ENCODE measurements at places on chromosomes 12 and 14.

GRCh38 chr14:71693381-71693780, 238.8 kb upstream of the RGS6 start:
- no peak for DNase-seq

DNA sequence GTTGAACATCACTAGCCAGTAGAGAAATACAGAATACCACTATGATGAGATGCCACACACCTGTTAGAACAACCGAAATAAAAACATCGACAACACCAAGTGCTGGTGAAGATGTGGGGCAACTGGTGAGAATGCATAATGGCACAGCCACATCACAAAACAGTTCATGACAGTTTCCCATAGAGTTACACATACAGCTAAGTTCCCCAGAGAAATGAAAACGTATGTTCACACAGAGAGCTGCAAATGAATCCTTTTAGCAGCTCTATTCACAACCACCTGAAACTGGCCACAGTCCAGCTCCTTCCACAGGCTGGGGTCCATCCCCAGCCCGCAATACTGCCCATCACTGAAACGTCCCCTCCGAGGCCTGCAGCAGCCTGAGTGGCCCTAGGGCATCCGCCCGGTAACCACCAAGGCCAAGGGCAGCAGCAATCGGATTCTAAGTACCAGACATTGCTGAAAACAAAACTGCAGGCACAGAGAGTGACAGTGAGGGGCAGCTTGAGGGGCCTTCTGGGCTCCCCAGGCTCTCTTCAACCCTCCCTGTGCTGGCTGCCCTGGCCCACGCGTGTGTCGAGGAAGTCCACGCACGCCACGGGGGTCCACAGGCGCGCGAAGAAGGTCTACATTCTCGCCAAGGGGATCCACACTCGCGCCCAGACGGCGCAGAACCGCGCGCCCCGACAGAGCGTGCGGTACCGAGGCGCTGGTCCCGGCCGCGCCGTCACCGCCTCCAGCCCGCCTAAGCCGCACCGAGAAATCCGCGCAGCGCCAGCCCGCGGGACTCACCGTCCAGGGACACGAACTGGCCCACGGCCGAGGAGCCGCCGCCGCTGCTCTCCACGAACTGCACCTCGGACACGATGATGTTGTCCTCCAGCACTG, 903 bp downstream of the BRF1 start:
- DNase-seq: peak; percentile 26

DNA sequence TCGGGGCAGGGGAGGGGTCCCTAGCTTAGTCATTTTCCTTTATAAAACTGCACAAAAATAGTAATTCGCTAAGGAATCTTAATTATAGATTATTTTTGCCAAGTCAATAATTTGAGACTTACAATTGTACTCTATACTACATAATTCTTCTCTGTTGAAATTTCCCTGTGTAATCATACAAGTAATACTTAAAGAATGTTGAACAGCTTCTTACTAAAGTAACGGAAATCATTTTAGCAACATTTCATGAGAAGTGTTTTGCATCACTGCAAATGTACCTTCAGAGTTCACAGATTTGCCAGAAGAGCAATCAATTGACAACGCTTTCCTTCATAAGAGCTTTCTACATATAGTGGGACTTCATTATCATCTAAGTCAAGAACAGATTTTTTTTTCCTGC, 7.9 kb upstream of the GNG2 start:
- no peak for DNase-seq

DNA sequence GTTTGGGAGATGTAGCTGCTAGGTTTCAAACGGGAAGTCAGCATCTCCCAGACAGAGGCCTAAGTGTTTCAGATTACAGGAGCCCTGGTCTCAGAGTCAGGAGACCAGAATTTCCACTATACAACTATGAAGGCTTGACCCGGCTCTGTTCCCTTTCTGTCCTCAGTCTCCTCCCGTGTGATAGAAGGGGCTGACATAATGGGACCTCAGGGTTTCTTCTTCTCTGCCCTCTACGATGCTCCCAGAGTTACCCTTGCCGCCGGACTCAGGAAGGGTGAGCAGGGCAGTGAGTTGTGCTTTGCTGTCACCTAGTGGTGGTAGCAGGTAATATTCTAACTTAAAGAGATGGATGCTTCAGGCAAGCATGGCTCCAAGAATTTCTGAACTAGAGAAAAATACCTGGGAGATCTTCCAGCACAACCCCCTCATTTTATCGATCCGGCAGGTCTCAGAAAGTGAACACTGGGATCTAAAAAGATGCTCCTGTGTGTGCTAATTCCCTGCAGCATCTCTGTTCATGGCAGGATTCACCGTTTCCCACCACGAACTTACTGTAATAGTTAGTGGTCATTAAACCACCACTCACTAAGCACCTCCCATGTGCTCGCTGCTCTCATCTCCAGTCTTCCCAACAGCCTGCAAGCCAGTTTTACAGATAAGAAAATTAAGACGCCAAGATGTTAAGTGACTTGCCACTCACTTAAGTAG, 84.4 kb downstream of the VWF start:
- peak; percentile 84 for DNase-seq

- peak; percentile 80 for DNase-seq
These were observed at the start of gene SNX6 for GRCh38 chr14:34629657-34630529. TSS of gene SNX6 (minus strand) at chr14:34630148. CDS start at chr14:34630116, 32 bp downstream.

DNA sequence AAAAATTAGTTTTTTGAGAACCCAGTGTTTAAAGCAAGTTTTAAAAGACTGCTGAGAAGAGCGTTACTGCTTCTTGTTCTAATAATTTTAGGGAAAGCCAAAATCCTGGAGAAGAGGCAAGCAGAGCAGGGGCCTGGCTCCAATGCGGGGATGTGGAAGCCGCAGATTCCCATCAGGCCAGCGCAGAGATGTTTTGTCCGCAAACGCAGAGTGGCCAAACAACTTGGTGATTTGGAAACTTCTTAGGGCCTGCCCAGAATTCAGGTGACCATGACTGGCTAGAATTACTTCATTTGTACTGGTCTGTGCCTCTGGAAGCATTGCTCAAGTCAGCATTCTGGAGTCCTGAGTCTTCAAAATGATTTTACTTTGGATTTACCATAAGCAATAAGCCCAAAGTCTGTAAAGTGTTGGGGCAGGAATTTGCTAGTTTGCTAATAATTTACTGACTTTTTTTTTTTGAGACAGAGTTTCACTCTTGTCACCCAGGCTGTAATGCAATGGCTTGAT, 208.4 kb downstream of the PPM1H start:
- no peak for DNase-seq

DNA sequence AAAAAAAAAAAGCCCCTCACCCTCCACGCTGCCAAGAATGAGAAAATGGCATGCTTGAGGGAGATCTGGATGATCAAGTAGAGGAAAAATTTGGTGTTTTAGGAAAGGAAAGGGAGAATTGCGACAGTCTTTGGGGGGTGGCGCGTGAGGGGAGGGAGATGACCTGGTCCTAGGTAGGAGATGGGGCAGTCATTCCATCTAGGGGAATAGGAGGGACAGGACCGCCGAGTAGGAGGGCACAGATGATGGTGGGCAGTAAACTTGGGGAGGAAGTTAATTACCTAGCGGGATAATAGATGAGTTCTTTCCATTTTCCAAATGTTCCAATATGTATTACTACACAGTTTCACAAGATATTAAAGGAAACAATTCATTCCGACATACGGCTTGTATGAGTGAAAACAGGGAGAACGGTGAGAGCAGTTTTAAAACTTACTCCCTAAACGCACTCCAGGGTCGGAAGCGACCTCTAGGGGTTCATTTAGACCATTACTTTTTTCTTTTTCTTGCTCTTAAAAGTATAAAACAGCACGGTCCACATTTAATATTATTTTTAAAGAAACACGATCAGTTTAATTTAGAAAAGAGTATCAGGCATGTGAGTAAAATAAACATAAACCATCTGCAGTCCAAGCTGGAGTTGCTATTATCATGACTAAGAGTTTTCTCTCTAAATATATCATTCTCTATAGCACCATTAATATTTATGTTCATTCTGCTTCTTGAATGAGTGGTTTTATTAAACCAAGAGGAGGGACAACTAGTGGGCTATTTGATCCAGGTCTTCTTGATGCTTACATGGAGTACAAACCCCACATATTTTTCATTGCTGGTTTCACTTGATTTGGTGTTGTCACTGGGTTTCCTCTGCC, 3.0 kb upstream of the FNTB start:
- no peak for DNase-seq

DNA sequence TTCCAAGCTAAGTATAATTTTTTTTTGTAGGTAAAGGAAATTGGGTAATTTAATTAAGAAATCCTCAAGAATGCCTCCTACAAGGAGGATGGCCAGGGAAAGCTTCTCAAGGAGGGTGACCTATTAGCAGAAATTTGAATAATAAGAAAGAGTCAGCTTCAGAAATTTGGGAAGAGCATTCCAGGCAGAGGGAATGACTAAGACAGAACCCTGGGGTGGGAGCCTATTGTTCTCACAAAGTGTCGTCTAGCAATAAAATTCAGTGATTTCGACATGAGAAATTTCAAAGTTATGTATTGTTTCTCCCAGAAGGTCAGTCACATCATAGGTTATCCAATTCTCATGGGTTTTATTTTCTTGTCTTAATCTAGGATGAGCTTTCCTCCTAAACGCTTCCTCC, 1168.4 kb downstream of the AACS start:
- peak; percentile 41 for DNase-seq

- no peak for DNase-seq
These were observed 41.6 kb downstream of the FBXO21 start for GRCh38 chr12:117148642-117149041.

DNA sequence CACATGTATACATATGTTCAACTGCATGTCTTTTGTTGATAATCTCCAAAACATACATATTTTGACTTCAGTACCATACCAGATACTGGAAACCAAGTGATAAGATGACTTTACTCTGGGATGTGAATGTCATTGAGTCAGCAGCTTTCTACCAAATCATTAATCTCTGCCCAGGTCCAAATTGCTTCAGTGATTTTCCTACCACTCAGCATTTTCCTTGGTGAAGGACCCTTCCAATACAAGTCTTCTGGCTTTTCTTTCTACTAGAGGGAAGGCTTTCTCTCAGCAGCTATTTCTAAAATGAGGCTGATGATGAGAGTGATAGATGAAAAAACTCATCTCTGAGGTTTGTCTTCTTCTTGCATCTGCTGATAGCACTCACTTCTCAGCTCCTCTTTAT, 1008.5 kb downstream of the NRXN3 start:
- no peak for DNase-seq

GRCh38 chr12:104846056-104846767, 111.9 kb downstream of the SLC41A2 start:
- DNase-seq: no peak

- DNase-seq: no peak
These were observed 162.7 kb downstream of the PRKCH start for GRCh38 chr14:61484031-61484430.
